ENCODE measurements at places on chromosomes 6 and 20.

DNA sequence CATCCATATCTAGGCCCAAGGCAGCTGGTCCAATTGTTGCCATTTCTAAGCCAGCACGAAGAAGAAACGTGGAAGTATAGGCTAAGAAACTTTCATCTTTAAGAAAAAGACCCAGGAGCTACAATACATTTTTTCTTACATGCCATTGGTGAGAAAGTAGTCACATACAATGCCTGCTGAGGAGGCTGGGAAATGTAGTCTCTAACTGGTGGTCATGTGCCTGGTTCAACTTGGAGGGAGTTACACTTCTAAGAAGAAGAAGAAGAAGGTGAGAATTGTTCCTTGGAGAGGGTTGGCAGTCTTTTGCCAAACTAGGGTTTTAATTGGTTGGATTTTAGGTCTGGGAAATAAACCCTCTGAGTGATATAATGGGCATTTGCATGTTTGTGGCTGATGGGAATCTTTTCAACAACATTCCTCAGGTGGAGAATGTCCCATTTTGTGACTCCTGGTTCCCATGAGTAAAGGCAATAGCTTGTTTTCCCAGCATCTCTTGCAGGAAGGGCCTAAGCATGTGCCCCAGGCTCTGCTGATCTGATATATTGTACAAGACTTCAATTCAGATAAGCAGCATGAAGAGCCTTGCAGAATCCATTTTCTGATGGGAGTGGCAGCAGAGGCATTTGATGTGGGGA is 47.0 kb upstream of the PREP start:
- peak; percentile 31 for DNase-seq

- DNase-seq = no peak
These were observed 28.8 kb upstream of the HMGA1 start for GRCh38 chr6:34207695-34208443.

DNA sequence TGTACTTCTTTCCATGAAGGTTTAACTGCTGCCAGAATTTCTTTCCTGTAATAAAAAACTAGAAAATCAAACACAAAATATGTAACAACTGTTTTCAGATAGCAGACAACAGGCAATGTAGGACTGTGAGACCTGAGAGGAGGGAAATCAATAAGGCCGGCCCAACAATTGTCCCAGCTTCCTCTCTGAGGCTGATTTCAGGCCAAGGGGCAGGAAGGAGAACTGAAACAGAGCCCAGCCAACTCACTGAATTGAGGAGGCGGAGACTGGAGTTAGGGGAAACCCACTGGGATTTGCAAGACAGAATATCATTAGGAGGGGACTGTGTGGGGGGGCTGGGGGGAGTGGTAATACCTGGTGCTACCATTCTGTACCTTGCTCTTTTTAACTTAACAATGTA is 42.2 kb downstream of the FLRT3 start:
- DNase-seq = no peak

DNA sequence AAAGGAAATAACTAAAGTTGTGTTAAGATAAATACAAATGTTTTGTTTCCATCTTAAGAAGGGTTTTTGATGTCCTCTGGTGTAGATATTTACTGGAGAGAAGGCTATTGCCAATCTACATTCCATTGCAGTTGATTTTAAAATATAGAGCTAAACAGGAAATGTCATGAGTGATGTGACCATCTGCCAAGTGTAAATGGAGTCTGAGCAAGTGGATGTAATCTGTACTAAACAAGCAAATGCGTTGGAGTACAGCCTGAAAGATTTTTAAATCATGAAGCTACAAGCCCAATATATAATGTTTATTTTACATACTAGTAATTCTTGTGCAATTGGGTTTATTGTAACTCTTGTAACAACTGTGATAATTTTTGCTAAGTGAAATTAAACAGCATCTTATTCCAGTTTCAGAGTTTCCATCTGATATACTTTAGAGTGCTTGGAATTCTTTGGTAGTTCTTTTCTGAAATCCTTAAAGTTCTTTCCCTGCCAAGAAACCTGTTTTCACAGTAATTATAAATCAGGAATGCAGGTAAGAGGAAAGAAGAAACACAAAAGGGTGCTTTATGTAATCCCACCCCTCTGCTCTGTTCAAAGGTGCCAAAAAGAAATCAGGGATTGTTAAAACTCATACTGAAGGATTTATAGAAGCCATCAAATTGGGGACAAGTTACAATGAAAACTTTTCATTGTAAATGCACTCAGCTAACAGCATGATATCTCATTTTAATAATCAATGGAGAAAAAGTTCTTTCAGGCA is 47.2 kb upstream of the FLRT3 start:
- DNase-seq = no peak

DNA sequence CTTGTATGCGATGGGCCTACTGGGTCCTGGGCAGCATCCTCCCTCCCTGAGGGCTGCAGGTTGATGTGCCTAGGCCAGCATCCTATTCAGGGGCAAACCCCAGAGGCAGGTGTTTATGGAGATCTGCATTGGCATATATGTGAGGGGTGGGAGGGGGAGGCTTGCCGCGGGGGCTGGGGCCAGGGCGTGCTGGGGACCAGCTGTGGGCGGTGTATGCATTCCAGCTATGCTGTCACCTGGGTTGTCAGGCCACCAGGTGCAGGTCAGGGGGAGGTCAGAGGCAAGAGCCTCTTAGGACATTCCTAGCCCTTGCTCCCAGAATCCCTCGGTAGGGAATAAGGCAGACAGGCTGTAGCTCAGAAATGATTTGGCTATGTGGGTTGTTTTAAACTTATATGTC is 11.9 kb downstream of the FOXA2 start:
- no peak for DNase-seq

DNA sequence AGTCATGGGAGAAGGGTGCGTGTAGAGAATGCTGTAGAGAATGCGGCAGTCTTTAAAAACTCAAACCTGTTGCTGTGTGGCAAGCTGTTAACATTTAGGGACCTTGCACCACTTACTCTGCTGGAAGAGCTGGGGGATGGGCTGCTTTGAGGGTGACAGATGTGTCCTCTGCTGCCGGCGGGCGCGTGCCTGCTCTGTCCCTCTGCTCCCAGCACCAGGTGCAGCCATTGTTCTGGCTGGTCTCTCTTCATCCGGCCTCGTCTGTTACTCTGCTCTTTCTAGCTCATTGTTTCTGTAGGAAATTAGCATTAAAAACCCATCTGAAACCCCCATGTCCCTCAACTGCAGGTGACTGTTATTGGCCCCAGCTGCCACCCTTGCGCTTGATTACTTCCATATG is 78.5 kb downstream of the CBFA2T2 start:
- DNase-seq = no peak

DNA sequence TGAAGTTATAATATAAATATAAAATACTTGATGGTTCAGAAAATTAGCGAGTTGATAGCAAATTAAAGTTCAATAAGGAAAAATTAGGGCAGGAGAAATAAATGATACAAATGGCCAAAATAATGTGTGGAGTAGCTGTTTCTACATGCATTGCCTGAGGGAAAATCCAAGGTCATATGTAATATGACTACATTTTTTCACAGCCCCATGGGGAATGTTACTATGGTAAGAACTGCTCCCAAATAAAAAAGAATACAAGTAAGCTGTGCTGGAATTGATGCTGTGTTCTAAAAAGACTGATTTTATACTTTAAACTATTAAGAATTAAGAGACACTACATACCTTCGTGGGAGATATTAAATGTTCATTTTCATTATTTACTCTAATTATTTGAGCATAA is 34.1 kb downstream of the MEI4 start:
- DNase-seq = peak; percentile 2

DNA sequence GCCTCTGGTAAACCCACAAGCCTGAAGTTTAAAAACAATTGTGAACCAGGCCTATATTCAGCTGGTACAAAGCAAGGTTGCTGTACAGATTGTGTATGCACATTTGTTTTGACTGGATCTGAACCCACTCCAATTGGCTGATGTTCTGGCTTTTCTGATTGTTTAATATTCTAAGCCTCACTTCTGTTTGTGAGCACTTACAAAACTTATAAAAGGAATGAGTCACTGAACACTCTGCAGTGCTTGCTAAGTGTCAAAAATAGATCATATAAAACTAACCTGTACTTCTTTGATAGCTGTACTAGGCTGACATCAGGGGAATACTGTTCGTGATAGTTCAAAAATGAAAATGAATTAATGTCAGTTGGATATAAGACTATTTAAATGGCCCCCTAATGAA is 12.1 kb downstream of the COL21A1 start:
- DNase-seq = no peak

DNA sequence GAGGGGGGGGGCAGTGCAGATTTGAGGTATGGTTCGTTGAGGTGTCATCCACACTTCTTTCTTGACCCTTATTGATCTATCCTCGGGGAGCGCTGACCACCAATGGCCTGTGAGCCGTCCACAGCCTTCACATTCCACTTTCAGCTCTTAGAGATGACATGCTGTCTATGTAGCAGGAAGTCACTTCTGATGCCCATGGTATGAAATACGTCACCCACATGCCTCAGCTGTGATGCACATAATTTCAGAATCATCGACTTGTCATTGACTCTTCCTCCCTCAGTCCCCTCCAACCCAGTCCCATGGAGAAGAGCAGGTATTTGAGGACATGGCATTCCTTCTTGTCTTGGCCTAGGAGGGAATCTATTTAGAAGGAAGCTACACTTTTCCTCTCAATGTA is 4.7 kb upstream of the ADGRF5 start:
- DNase-seq = peak; percentile 55

DNA sequence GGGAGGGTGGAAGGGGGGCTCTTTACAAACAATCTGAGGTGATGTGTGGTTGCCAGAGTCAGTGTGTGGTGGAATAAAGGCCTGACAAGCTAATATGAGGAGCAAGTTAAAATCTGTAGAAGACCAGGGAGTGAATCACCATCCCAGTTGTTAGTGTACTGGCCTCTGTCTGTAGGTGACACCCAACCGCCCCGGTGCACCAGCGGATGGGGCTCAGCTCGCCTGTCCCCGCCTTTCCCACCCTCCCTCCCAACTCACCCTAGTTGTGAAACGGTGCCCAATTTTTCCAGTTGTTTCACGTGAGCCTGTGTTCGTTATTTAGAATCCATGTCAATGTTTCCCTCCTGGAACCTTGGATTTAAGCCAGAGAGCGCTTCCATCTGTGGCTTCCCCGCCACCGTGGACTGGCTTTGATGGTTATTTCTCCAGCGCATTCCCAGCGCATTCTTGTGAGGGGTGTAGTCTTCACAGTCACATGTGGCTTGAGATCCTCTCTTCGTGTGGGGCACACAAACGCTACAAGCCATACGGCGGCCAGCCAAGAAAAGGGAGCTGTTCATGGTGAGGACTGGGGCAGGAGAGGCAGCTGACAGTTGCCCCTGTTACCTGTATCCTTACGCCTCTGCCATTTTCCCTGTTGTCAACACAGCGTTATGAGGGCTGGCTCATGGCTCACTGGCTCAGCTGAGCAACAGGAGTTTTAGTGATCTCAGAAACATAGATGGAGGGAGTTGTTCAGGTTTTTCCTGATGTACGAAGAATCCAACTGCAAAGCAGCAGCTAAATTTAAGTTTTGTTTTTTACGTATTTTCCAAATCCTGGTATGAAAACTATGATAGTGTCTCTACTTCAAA is 137.6 kb downstream of the ZDHHC14 start:
- peak; percentile 84 for DNase-seq

DNA sequence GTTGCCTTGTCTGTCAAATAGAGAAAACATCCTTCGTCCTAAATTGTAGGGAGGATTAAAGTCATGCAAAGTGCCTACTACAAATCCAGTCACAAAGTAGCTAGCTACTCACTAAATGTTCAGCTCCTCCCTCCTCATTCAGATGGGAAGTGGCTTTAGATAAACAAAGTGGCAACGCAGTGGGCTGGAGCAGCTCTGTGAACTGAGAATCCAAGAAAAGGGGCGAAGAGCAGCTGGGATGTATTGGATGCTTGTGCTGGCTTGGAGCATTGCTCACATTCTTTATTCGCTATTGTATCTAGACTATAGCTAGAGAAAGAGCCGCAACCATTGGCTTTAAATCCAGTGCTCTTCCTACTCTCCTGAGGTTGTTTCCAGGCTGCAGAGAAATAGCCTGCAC is 10.3 kb downstream of the MOG start:
- DNase-seq = no peak

DNA sequence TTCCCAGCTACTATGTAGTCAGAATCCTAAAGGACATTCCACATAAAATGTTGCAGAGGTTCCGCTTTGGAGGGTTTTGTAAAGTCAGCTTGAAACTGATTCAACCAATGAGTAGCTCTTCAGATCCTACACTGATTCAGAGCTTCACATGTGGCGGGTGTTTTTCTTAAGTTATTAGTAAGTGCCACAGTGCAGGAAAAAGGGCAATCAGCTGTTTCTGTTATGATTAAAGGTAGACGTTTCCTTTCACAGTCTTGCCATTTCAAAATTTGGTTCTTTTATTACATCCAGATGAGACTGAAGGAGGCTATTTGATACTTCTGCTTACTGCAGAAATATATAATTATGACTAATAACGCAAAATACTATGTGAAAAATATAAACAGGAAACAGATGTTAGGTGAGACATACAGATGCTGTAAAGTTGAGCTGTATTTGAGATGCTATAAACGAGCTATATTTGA is 443.9 kb downstream of the CDKAL1 start:
- DNase-seq = peak; percentile 55

GRCh38 chr6:33728438-33728837 is 16.9 kb upstream of the UQCC2 start:
- DNase-seq = no peak

GRCh38 chr6:30238178-30238795 is 25.1 kb upstream of the TRIM26 start:
- DNase-seq = peak; percentile 42

DNA sequence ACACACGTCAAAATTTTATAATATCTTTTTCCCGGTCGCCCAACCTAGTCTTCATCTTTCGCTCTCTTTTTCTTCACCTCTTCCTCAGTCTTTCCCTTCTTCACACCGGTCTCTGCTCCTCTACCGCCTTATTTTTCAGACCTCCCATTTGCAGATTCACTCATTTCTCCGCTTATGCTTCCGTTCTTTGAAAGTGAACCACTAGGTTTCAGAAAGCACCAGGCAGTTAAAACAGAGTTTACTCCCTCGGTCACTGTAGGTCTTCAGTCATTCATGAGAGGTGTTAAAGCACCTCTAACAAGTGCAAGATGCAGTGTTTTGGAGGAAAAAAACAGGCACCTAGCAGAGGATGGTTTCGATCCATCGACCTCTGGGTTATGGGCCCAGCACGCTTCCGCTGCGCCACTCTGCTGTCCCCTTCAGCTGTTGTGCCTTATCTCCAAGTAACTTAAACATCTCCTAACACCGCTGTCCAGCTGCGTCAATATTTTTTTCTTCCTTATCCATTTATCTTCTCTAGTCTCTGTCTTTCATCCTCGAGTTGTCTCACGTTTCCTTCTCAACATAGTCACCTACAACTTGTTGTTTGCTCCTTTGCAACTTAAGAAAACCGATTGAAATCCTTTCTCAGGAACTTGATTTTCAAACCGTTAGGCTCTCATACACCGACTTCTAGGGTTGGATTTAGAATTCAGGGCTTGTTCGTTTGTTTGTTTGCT is 119.7 kb upstream of the ZNF184 start:
- DNase-seq = peak; percentile 92

- DNase-seq = no peak
These were observed 14.4 kb downstream of the MMP24 start for GRCh38 chr20:35240811-35241293.

DNA sequence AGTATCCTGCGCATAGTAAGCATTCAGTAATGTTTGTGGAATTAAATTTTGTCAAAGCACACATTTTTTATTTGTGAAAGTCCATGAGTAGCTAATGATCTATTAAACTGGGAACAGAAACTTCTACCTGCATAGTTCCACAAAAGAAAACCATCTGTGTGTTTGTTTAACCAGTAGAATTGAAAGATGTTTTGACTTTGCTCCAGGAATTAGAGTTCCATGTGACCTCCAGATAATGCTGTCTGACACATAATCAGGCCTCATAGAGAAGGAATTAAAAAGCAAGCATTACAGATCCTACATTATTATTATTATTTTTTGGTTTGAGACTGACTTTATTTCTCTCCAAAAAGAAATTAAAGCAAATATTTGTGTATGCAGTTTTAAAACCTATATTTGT is 126.5 kb downstream of the PACRG start:
- no peak for DNase-seq

All from fibroblast of skin of scalp (primary cell).